ENCODE measurements at places on chromosomes 3 and 15.

GRCh38 chr3:136612512-136612911 is 139.7 kb downstream of the STAG1 start:
- DNase-seq = no peak

DNA sequence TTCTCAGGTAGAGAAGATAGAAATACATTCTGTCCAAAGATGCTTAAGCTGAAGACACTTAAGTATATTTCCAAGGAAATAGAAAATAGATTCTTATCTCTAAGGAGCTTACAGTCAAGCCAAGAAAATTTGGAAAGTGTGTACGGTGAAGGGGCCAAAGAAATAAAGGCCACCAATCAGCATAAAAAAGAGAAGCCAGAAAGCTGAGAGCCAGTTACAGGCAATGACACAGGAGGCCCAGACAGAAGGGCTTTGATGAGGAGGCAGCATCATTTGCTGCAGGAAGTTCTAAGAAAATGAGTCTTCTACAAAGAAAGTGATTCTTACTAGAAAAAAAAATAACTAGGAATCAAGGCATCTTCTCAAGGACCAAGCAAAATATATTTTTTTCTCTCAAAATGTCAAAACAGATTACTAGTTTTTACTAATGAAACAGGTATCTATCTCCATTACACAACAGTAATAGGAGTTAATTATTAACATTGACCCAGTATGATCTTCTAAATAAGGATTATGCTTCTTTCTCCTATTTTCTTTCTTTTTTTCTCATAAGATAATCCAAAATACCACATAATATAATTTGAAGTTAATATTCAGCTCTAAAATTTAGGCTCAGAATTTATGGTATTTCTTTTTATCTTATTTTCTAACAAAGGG is 82.1 kb upstream of the PHLDB2 start:
- no peak for DNase-seq

GRCh38 chr3:193253986-193254660 is 13.1 kb downstream of the PLAAT1 start:
- no peak for DNase-seq

DNA sequence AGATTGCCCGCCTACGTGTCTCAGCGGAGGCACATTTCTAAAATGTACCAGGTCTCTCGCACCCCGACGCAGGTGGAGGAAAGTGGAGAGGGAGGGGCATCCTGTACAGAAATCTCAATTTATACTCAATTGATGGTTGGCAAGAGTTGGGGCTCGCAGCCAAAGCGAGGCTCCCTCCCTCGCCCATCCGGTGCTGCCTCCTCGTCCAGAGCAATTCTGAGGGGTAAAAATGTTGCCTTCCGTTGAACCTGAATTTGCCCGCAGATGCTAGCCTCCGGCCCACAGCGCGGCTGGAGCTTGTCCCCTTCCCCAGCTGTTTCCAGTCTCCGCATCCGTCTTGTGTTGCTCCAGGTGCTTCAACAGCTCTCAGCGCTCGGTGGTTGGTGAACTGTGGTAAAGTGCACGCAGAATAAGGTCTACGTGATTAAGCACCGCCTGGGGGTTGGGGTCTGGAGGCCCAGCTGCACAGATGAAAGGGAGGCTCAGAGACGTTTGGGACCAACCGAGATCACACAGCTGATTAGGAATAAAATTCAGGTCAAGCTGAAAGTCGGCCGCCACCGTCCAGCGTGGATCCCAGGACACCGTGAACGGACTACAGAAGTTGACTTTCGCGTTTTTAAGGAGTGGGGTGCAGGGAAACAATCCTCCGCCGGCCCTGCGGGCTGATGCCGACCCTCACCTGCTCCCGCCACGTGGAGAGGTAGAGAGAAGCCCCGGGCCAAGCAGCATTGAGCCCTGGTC is 846 bp upstream of the POLG start:
- no peak for DNase-seq

GRCh38 chr15:98226578-98226977 is 266.1 kb downstream of the ARRDC4 start:
- DNase-seq = no peak

Data from activated T-cell treated with anti-CD3 and anti-CD28 coated beads for 24 hours (primary cell).